BJ (cell line): ENCODE measurements at places on chromosomes 12 and 14. TPM values are rescaled to one million over a fixed set of nuclear protein-coding genes. Genes with fewer than 3 reads are reported as not detected.

- no peak for DNase-seq
Observed at GRCh38 chr14:64572386-64573104, 22.8 kb downstream of the PPP1R36 start.

- DNase-seq = no peak
Observed at GRCh38 chr14:35766036-35766699, 42.9 kb downstream of the RALGAPA1 start.

Gene LAG3
- 0.28 and 0.50 TPM in 2 replicates for polyA plus RNA-seq

DNA sequence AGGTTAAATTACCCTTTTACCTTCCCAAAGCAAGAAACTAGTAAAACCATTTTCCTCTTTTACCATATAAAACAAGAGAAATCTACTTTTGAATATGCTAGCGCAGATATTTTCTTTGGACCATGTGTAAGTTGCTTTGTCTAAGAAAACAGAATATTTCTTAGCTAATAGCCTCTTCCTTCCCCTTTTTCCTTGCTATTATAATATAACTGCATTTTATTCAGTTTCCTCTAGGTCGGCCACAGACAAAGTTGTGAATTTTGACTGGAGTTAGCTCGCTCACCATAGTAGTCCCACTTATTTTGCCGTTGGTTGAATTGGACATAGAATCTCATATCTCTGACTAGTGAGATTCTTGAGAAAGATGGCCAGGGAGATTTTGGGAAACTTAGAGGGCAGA lies 115.6 kb downstream of the PLEKHA5 start:
- DNase-seq = no peak

GRCh38 chr12:81758421-81759189 lies 545 bp downstream of the PPFIA2 start:
- no peak for DNase-seq

Gene HRK
- polyA plus RNA-seq = 0.02 TPM in 1 of 2 replicates, not detected in the other

Gene SLCO1B3
- polyA plus RNA-seq = not detected in 2 replicates

- DNase-seq = no peak
Observed at GRCh38 chr12:54593135-54593534, 4.7 kb upstream of the PPP1R1A start.

- no peak for DNase-seq
Observed at GRCh38 chr12:2373307-2373706, 320.5 kb downstream of the CACNA1C start.

GRCh38 chr12:91819132-91819447 lies 326.6 kb downstream of the BTG1 start:
- no peak for DNase-seq

DNA sequence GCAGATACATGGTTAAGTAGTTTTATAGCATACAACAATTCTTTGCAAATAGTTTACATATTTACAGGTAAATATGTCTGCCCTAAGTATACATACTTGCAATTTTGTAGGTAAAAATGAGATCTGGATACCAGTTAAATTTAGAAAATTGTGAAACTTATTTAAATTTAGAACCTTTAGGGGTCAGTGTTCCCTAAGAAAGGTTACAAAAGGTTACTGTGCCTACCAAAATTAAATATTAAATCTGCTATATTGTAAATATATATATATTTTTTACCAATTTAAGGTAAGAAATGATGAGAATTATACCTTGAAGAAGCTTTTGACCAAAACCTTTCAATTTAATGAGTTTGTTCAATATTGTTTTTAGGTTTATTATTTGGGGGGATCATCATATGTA lies 54.0 kb downstream of the MIPOL1 start:
- no peak for DNase-seq

DNA sequence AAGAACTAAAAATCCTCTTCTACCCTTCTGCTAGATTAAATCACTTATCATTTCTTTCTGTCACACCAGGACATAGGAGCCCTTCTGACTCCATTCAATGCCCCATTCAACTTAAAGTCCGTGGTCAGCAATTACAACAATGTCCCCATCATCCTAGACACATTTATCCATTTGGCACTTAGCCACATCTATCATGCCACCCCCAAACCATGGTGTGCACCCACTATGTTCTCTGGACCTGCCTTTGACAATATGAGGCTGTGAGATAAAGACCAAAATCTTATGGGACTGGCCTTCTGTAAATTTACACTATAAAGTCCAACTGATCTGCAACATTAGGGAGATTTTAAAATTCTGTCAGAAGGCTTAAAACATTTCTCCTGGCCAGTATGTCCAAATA lies 104.4 kb downstream of the SSPN start:
- DNase-seq = no peak

- DNase-seq = no peak
Observed at GRCh38 chr14:30861200-30861599, 13.2 kb upstream of the COCH start.

DNA sequence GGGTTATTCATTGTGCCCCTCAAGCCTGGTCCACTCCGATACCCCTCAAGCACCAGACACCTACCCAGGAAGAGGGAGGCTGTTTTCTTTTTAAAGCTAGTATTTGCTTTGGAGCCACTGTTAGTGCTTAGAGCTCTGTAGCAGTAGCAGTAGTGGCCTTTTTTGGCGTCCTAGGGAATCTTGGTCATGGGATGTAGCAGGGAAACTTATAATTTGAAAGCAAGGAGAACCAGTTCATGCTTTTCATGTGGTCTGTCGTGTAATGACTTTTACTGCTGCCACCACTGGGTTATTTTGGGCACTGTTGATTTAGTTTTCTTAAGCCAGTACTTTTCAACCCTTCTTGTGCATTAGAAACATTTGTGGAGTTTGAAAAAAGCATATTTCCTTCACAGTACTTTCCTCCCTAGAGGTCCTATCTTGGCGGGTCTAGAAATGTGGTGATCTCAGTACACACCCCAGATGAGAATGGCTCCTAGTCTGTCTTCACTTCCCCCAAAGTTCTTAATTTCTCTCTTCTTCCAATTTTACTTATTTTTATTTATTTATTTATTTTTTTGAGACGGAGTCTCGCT lies 49.7 kb downstream of the MARK3 start:
- no peak for DNase-seq

Gene SRRM4
- not detected in 2 replicates for polyA plus RNA-seq

DNA sequence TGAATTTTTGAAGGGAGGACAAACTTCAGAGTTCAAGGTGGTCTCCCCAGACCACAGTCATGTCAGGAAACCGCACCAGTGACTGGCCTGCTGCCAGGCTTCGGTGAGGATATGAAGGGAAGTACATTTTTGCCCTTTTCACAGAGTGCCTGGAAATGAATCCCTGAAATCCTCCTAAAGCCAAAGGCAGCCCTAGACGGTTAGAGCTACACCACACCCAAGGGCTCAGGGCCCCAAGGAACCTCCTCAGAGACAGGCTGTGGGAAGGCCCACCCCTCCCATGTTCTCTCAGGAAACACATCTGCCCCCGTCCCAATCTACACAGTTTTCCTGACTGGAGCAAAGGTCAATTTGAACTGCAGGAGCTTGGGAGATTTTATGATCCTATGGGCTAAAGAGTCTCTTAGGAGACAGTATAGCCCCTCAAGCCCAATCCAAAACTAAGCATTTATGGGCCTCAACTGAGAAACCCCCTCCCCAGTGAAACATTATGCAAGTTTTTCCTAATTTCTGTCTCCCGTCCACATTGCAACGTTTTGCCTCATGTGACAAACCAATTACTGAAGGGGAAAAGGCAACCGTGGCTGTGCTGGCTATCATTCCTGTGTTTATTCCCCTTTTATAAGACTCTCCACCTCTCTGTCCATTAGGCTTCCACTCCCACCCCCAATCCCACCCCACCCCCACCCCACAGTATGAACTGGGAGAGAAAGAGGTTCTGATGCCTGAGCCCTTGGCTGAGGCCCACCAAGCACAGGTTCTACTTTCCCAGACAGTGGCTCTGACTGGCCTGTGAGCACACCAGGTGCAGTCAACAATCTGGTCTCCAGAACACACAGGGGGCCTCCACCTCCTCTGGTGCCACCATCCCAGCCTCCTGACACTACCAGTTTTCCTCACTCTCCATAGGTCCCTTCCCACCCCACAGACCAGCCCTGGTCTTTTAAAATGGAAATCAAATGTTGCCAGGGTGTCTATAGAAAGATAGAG lies 9.6 kb upstream of the RNASE1 start:
- DNase-seq = no peak

- peak; percentile 44 for DNase-seq
Observed at GRCh38 chr12:62866451-62867082, 68.4 kb downstream of the PPM1H start.

- DNase-seq = no peak
Observed at GRCh38 chr14:74414403-74415114, 11.5 kb downstream of the SYNDIG1L start.

- DNase-seq = no peak
Observed at GRCh38 chr12:52615208-52615868, 3.0 kb downstream of the KRT73 start.

DNA sequence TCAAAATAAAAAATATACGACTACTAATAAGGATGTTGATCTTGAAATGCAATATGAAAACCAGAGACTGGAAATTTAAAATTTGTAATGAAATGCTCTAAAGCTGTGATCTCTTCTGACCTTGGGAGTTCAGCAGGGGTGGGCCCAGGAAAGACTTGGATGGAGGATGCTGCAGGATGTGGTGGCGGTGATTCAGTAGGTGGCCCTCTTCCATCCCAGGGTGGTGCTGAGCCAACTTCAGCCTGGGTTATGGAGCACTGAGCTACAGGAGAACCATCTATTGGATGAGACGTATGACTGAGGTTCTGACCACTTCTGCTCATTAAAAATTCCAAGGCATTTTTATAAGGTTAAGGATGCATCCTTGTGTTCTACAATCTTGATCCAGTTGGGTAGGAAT lies 6.9 kb upstream of the PDE3A start:
- DNase-seq = no peak

- DNase-seq = no peak
Observed at GRCh38 chr14:95537298-95538089, 2.6 kb downstream of the GLRX5 start.

DNA sequence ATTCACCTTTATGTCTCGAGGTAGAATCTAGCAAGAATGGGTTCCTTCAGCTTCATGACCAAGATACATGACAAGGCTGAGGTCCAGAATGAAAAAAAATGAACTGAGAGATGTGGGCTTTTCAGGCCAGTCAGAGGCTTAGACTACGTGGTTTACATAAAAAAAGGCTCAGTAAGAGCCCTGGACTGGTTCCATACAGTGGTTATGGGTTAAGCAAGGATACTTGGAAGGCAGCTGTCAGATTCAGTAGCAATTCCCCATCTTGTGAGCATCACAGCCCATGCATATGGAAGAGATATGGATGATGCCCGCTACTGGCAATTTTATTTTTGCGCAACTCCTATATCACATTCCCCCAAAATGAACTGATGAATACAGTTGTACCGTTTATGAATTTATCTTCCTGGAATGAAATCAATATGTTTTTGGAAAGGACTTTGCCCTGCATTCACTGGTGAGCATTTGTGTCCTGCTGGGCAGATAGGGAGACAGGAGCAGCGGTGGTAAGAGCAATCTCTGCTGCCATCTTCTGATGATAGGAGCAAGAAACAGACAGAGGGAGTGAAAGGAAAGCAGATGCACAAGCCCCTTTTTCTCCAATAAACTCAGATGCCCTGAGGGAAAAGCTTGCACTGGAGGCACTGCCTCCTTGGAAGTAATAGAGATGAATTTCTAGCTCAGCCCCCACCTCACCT lies 280.4 kb downstream of the GALC start:
- no peak for DNase-seq

GRCh38 chr14:65356327-65356836 lies 56.1 kb upstream of the FUT8 start:
- DNase-seq = peak; percentile 48

Gene MGST1
- 333 and 645 TPM in 2 replicates for polyA plus RNA-seq

Gene MMP19
- 34.2 and 40.7 TPM in 2 replicates for polyA plus RNA-seq

DNA sequence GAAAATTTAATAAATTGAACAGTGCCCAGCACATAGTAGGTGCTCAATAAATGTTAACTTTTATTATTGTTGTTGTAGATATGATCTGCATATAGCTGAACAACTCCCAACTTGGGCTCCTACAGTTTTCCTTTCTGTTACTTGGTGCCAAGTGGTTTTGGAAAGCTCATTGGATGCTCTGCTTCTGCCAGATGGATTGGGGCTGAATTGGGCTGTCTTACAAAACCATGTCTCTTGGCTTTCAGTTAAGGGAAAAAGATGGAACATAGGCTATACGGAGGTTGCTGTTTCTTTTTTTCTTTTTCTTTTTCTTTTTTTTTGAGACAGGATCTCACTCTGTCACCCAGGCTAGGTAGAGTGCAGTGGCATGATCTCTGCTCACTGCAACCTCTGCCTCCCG lies 140.7 kb upstream of the PWP1 start:
- no peak for DNase-seq

Gene SRGAP1
- 15.7 and 19.3 TPM in 2 replicates for polyA plus RNA-seq

Gene PKP2
- 0.04 TPM in 2 replicates for polyA plus RNA-seq
